ENCODE measurements at places on chromosomes 4 and X.

DNA sequence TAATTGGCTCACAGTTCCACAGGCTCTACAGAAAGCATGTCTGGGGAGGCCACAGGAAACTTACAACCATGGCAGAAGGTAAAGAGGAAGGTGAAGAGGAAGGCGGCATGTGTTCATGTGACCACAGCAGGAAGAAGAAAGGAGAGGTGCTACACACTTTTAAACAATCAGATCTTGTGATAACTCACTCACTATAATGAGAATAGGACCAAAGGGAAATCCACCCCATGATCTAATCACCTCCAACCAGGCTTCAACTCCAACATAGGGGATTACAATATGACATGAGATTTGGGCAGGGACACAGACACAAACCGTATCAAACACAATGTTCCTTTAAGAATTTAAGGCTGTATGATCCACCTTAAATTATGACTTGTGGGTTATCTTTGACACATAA is 10.5 kb upstream of the PGM2 start:
- DNase-seq: no peak

- no peak for DNase-seq
Observed at GRCh38 chr4:152064753-152065152, 303.9 kb upstream of the GATB start.

DNA sequence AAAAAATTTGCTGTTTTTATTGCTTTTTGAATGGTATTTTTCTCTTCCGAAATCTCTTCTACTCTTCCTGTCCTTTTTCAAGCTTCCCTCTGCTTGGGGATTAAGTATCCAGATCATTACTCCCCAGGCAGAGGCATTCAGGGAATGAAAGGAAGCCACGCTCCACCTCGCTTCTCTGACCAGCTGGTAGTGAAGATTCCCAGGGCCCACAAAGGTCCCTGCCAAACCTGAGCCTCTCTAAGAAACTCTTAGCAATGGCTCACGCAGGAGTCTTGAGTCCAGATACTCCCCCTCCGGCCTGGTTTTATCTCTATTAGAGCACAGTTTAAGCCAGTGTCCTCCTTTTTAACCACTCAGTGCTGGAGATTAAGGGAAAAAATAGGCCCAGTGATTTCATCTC is 51.4 kb upstream of the SOD3 start:
- DNase-seq: no peak

- no peak for DNase-seq
Observed at GRCh38 chr4:16461362-16461761, 235.1 kb upstream of the TAPT1 start.

- DNase-seq: no peak
Observed at GRCh38 chrX:14026121-14026520, 3.6 kb downstream of the GEMIN8 start.

GRCh38 chr4:75841641-75842520 is 60.4 kb downstream of the PPEF2 start:
- no peak for DNase-seq

GRCh38 chr4:40536032-40536431 is 93.6 kb downstream of the RBM47 start:
- no peak for DNase-seq

DNA sequence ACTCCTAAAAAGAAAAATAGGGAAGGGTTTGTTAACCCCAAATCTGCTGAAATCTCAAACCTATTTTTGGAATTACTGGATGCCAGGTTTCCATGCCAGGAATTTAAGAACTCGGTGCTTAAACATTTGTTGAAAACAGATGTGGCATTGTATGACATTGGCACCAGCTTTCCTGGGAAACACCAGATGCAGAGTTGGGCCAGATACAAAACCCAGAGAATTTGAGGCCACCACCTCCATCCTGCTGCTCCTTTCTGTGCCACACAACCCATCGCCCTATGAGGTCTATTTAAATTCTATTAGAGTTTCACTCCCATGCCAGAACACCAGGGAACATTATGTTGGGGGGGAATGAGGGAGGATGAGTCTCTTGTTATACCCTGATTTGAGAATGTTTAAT is 71.7 kb downstream of the ARAP2 start:
- DNase-seq: no peak
